ENCODE measurements at places on chromosomes 3 and 15.

- DNase-seq: no peak
Measured at GRCh38 chr15:22258398-22259150, 178.2 kb downstream of the OR4M2 start.

DNA sequence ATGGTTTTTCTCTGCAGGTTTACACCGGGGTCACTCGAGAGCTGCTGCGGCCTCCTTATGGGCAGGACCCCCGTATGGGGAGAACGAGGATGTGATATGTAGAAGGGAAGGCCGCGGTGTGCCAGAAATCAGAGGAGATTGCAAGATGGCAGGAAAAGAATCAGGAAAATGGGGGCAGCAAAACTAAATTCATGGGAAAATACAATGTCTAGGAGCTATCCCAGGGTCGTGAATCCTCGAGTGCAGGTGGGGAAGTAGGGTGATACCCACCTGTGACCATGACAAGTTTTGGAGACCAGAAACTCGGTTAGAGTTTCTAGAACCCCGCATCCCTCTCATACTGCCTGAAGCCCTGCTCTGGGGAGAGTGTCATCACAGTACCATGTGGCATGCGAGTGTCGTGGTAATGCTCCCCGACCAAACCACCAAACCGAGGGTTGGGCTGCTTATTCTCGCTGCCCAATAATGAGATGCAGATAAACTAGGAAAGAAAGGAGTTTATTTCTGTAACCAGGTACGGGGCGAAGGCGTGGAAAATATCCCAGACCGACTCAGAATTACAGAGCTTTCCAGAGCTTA, 781 bp downstream of the TRNT1 start:
- DNase-seq: no peak

GRCh38 chr15:49225572-49226281, 55.7 kb downstream of the GALK2 start:
- no peak for DNase-seq

GRCh38 chr15:45616901-45617323, 17.9 kb upstream of the SQOR start:
- DNase-seq: no peak

DNA sequence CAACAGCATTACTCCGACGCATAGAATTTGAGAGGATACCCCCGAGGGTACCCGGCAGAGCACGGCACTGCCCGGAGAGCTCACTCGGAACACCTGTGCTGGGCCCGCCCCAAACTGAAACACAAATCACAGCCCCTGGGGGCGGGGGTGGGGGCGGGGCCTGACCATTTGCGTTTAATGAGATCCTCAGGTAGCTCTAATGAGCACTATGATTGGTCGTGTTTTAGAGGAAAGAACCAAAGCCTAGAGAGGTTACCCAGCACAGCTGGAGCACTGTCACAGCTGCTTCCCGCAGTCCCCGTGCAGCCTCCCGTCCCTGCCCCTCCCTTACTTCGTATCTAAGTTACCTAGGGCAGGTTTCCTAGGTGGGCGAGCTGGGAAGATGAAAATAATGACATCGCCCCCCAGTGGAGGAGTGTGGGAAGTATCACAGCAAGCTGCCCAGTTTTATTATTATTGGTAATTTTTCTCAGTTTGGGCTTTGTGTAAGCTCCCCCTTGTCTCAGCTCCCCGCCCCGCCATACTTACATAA, 187.1 kb downstream of the PDE8A start:
- DNase-seq: peak; percentile 68

- no peak for DNase-seq
Measured at GRCh38 chr3:45026038-45026437, at the start of gene CLEC3B. Gene CLEC3B (plus strand): TSS chr3:45026303. CDS start chr3:45026363, 60 bp downstream.

DNA sequence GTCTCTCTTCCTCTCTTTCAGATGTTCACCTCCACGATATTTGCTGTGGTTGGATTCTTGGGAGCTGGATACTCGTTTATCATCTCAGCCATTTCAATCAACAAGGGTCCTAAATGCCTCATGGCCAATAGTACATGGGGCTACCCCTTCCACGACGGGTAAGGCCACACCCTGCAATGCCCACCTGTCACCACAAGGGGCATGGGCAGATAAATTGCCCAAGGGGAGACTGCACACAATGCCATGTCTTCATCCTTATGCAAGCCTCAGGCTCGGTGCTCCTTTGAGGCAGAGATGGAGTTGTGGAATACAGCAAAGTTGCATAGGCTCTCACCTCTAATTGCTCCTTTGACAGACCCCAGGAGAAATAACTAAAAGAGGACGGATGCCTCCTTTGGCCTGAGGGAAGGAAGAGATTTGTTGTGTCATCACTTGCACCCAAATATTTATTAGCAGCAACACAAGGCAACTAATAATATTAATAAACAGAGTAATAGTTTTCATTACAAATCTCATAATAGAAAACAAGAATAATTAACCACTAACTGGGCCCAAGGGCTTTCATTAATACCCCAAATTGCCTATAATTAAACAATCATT, 13.2 kb downstream of the TM4SF4 start:
- no peak for DNase-seq

DNA sequence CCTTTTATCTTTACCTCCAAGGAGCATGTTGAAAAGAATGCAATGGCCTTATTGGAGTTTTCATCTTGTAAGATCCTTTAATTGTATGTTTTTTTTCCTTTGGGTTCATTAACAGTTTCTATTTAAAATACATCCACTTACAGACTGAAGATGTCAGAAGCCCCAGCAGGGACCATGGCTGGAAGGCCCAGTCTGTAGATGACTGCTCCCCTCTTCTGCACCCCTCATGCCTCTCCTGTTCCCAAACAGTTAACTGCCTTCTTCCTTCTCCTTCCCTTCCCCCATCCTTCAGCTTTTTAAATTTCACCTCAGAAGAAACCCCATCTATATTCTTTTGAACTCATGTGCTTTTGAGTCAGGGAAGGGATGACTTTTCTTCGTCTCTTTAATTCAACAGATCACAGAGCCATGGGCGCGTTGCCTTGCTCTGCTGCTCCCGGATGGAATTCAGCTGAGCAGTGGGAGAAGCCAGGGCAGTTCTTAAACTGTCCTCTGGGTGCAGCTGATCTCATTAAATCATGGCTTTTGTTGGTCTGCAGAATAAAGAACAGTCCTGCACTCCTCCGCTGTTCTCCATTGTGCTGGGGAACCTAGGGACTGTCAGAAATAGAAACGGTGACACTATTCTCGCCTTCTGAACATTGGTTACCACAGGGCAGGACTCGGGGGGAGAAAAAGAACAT, 71.5 kb upstream of the EIF1B start:
- DNase-seq: no peak

GRCh38 chr3:71172951-71173350, 410.6 kb downstream of the FOXP1 start:
- no peak for DNase-seq

DNA sequence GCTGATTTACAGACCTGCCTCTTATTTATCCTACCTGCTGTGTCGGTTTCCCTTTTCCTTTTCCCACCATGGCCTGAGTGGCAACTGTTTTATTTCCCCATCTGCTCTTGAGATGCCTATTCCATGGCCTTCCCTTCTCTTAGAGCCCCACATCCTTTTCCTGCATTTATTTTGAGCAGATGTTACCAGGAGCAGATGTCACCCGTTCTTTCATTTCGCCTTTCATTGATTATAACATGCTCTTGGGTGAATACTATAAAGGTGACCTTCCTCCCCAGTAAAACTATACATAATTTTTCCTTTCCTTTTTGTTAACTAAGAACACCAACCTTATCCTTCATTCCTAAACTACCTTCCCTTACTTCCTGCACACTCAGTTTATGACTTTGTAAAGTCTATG, 8.5 kb upstream of the P2RY1 start:
- DNase-seq: no peak

- peak; percentile 60 for DNase-seq
Measured at GRCh38 chr3:37559461-37559860, 302.2 kb upstream of the CTDSPL start.

DNA sequence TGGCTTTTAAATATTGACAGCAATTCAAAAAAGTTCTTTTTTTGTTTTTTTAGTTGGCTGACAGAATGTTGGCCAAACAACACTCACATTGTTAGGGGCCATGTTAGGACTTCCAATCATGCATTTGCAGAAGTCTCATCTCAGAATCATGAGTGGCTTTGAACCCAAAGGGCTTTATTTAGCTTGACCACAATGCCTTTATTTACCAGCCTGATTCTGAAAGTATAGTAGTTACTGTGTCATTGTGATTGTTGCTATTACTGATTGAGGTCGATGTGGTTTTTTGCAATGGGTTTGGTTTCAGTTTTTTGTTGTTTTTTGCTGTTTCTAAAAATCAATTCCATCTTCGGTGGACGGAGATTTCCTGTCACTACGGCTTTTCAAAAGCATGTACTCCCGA, 7.2 kb downstream of the GLDN start:
- DNase-seq: no peak

DNA sequence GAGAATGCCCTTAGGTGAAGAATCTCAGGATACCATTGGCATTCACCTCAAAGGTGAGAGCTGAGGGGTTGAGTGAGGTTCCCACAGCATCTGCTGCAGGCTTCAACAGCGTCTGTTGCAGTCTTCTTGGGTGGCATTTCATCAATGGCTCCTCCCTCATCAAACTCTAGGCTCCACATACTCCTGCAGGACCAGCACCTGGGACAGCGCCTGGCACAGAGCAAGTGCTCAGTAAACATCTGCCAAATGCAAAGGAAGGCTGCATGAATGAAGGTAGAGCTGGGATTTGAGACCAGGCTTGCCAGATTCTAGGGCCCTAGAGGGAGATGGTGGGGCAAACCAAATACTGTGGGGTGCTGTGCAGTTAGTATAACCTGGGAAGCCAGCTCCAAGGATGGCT, 9.6 kb downstream of the TRH start:
- DNase-seq: no peak

GRCh38 chr15:30925686-30926085, 22.0 kb downstream of the FAN1 start:
- no peak for DNase-seq

DNA sequence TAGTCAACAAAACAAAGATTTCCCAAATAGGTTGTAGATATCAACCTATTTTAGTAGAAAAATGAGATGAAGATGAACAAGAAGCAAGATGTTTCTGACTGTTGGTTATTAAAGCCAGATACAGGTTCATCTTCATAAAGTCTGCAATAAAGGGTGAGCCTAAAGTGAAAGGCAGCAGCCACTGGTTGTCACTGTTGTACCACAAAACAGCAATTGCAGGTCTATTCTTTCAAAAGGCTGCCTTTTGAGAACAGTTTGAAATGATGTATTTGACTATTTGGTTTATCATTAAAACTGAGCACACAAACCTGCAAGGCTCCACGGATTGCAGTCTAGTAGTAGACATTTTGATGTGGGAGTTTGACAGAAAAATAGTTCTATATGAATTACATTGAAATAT, 543.4 kb downstream of the GBE1 start:
- DNase-seq: peak; percentile 3

GRCh38 chr3:86973440-86973839, 17.5 kb downstream of the VGLL3 start:
- no peak for DNase-seq

- DNase-seq: no peak
Measured at GRCh38 chr15:89340573-89340972, 5.9 kb upstream of the POLG start.

- DNase-seq: no peak
Measured at GRCh38 chr3:13335059-13335458, 85.1 kb downstream of the NUP210 start.

- no peak for DNase-seq
Measured at GRCh38 chr3:32200992-32201758, 37.3 kb upstream of the CMTM8 start.

- DNase-seq: no peak
Measured at GRCh38 chr3:108486941-108487340, 23.5 kb downstream of the MYH15 start.

DNA sequence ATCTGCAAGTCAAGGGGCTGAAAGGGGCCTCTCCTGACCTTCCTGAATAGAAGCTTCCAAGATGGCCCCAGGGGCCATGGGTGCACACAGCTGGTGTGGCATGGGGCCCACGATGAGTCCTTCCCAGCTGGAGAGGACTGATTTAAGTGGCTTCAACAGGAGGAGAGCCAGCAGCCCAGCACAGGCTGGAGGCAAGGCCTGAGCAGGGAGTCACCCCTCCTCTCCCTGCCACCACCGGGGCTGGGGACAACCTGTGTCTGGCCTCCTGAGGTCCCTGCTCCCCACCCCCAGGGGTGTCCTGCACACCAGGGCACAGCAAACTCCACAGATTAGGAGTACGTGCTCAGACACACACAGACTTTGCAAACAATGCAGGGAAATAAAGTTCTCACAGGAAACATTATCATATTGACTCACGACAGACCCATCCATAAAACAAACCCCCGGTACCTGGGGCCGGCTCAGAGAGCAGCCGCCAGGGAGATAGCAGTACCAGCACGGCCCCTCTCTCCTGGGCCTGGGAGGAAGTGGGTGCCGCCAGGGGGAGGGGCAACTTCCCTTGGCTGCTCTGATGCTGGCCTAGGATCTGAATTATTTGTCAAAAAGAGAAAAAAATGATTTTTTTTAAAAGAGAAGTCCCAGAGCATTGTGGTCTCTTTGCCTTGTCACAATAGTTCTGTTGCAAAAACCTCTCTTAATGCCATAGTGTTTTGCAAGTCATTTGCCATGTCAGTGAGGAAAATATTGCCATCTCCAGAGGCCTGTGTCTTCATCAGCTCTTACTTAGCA, 21.9 kb upstream of the TSEN2 start:
- no peak for DNase-seq

- no peak for DNase-seq
Measured at GRCh38 chr3:167166594-167167253, 213.4 kb downstream of the ZBBX start.

GRCh38 chr15:85473455-85473854, 93.1 kb downstream of the AKAP13 start:
- no peak for DNase-seq

GRCh38 chr3:13529196-13530112, 19.5 kb upstream of the FBLN2 start:
- no peak for DNase-seq

DNA sequence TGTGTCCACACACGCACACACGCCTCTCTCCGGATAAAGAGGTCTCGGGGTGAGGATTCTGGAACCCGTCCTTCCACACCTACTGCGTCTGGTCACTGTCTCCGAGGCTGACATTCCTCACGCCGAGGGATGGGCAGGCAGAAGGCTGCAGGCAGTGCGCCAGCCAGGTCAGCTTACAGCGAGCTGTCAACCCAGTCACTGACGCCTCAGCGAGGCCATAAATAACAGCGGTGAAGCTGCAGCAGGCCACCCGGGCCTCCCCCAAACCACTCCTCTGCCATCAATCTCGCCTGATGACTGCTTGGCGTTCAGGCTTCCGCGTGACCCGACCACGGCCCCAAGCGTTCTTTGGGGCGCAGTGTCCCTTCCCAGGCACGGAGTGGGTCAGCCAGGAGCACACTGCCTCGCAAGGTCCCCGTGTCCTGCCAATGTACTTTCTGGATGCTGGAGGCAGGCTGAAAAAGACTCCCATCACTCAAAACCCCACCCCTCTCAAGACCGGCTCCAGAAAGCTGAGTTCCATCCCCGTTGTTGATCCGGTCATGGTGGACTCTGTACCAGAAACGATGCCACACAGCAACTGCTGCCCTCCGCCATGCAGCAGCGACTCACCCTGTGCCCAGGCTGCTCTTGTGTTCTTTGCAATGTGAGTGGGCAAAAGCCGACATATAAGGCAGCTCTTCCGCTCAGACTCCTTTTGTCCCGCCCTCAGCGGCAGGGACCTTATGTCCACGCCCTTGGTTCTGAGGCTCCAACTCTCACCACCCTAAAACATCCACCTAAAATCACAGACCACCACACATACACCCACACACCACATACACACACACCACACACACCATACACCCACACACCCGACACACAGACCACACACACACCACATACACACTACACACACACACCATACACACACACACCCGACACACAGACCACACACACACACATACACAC, 27.1 kb downstream of the CPN2 start:
- no peak for DNase-seq

- no peak for DNase-seq
Measured at GRCh38 chr3:13623101-13623654, 74.3 kb downstream of the FBLN2 start.

Measured in NCI-H345 (cell line).